ENCODE measurements at places on chromosomes 5 and 9.
A peak's percentile ranks its signal among the peaks of the same experiment; 100 is the strongest.

DNA sequence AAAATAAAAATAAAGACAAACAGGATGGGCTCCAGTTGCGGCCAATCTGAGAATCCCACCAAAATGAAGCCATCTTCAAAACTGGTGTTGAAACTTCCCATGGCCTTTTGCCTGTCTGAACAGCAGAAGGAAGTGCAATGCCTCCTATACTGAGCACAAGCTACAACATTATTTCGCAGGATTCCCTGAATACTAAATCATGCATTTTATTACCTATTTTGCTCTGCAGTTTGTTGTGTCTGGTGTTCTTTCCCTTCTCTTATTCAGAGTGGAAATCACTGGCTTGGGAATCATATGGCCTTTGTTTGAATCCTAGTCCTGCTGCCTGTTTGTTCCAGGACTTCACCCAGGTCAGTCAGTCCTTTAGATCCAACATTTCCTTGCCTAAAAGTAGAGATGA is at the start of gene OR2Y1:
OR2Y1 (minus strand) TSS at position 101 of the 400 bp plus-strand sequence; CDS start at position 101, 0 bp downstream.
- H3K27ac ChIP-seq: no peak within 1 kb of the TSS
- no peak for DNase-seq
- H3K4me3 ChIP-seq: no peak within 1 kb of the TSS

DNA sequence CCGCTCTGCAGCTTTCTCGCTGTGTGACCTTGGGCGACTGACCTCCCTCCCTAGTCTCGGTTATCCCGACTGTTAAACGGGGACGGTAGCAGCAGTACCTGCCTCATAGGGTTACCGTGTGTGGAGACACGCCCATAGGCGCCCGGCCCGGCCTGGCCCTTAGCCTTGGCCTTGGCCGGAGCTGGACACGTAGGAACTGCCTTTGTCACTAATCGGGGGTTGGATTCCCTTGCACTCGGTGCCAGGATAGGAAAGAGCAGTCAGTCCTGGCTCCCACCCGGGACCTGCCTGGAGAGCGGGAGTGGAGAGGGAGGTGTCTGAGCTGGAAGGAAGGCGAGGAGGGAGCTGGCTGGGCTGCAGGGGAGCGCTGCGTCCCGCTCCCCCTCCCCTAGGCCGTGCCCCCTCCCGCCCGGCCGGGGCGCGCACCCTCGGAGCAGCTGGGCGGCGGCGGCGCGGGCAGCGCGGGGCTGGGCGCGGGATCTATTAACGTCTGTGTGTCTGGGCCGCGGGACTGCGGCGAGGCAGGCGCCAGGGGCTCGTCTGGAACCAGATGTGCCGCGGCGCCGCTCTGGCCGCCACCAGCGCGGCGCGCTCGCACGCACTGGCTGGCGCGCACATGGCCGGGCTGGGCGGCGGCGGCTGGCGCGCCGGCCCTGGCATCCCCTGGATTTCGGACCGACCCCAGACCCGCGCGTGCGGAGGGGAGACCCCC is 31.7 kb downstream of the PRRX2 start:
- H3K4me3 ChIP-seq: peak overlapping the region; percentile 43
- peaks cover 20% of the 10 kb centered on the region for H3K27me3 ChIP-seq
- no peaks in the 10 kb centered on the region for H3K36me3 ChIP-seq
- peak overlapping the region; percentile 43 for H3K27ac ChIP-seq
- H3K4me1 ChIP-seq: no peaks in the 10 kb centered on the region
- peak; percentile 41 for DNase-seq

DNA sequence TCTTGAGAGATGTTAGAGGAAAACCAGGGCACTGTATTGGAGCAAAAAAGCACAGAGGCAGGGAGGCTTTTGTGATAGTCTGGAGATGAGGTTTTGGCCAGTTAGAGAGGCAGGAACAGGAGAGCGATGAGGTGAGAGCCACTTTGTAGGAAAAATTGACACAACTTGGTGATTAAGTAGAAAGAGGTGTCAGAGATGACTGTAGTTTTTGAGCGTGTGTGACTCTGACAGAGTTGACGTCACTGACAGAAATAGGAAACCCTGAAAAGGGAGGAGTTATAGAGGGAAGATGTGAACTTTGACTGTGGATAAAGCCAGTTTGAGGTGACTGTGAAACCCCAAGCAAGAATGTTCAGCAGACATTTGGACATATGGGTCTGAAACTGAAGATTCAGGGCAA is 15.7 kb downstream of the NFX1 start:
- H3K4me1 ChIP-seq: peaks cover 5% of the 10 kb centered on the region
- H3K27ac ChIP-seq: peak overlapping the region; percentile 31
- H3K36me3 ChIP-seq: no peaks in the 10 kb centered on the region
- no peak overlapping the region for H3K4me3 ChIP-seq
- no peak for DNase-seq

DNA sequence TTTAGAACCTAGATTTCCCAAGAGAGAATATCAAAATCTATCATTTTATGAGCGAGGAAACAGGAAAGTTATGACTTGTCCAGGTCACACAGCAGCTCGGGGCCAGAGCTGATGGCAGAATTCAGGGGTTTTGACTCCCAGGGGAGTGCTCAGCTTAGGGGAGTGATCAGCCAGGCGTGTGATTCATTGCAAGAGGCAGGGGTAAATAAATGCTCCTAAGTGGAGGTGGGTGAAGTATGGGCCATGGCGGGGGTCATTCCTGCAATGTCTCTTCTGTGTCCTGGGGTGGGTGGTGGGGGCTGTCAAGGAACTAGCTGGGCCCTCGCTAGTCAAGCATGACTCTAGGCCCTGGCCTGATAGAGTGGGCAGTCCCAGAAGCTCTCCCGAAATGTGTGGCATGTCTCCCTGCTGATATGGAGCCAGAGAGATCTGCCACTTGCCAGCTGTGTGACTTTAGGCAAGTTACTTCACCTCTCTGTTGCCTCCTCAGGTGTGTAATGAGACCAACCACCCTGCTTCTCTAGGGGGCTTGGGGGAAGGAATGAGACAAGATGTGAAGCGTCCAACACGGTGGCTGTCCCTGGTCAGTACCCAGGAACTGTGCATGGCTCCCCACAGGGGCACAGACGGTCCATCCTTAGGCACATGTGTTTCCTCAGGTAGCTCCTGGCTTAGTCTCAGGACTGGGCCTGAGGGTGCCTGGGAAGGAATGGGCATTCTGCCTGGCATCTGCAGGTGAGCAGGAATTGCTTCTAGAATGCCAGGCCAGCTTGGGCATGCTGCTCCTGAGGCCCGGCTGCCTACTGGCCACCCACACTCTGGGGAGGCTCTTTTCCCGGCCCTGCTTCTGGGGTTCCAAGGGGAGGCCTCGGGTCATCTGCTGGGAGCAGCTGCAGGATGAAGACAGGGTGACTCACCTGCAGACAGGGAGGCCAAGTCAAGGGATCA is 36.5 kb upstream of the SH3PXD2B start:
- H3K36me3 ChIP-seq: no peaks in the 10 kb centered on the region
- no peak for DNase-seq
- H3K4me1 ChIP-seq: no peaks in the 10 kb centered on the region
- no peaks in the 10 kb centered on the region for H3K27me3 ChIP-seq
- no peak overlapping the region for H3K4me3 ChIP-seq

- H3K27me3 ChIP-seq: no peaks in the 10 kb centered on the region
- no peaks in the 10 kb centered on the region for H3K36me3 ChIP-seq
- H3K4me3 ChIP-seq: no peak overlapping the region
- DNase-seq: no peak
- no peak overlapping the region for H3K27ac ChIP-seq
Observed at GRCh38 chr5:15757103-15757502, 257.1 kb downstream of the FBXL7 start.

- H3K27me3 ChIP-seq: no peaks in the 10 kb centered on the region
- peaks cover 30% of the 10 kb centered on the region for H3K4me1 ChIP-seq
- no peaks in the 10 kb centered on the region for H3K36me3 ChIP-seq
- H3K27ac ChIP-seq: peak overlapping the region; percentile 83
- no peak for DNase-seq
Observed at GRCh38 chr5:122775550-122776542, 966 bp downstream of the SNX2 start.

GRCh38 chr9:35696520-35697215 is 6.9 kb upstream of the TPM2 start:
- H3K4me3 ChIP-seq: no peak overlapping the region
- peak overlapping the region; percentile 50 for H3K27ac ChIP-seq
- DNase-seq: no peak
- peaks cover 8% of the 10 kb centered on the region for H3K4me1 ChIP-seq
- peaks cover 6% of the 10 kb centered on the region for H3K36me3 ChIP-seq
- H3K27me3 ChIP-seq: no peaks in the 10 kb centered on the region

DNA sequence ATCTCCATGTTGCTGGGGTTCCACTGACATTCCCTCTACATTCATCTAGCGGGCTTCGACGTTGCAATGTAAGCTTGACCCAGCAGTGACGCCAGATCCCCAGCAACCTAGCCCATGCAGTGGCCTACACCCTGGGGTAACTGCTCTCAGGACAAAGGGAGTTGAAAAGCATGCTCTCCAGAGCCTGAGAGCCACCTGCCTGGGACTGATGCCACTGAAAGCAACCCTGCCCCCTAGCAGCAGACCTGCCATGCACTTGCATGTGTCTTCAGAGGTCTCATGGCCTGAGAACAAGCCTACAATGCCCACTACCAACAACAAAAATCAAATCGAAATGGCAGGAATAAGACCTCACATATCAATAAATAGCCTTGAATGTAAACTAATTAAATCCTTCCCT is 330.3 kb downstream of the TRIM36 start:
- DNase-seq: no peak
- no peak overlapping the region for H3K4me3 ChIP-seq
- no peaks in the 10 kb centered on the region for H3K27me3 ChIP-seq
- no peaks in the 10 kb centered on the region for H3K36me3 ChIP-seq

- peaks cover 6% of the 10 kb centered on the region for H3K27me3 ChIP-seq
- peak; percentile 34 for DNase-seq
- H3K4me3 ChIP-seq: no peak overlapping the region
- H3K4me1 ChIP-seq: no peaks in the 10 kb centered on the region
Observed at GRCh38 chr9:63817622-63818518, 1467.1 kb downstream of the FOXD4L5 start.

DNA sequence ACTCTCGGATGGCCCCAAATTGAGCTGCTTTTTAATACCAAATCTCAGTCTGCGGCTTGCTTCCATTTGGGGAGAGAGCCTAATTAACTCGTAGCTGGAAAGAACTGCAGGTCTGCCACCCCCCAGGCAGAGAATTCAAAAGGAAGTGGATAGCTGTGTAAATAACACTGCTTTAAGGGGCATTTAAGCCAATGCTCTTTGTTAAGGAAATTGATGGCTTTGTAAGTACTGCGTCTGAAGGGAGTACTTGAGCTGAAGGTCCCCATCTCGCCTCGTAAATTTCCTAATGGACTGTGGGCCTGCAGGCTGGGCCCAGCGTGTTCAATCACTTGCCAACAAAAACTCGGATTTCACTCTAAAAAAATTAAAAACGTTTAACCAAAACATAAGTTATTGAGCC is 132.7 kb downstream of the PAPPA start:
- no peak for DNase-seq
- H3K4me1 ChIP-seq: no peaks in the 10 kb centered on the region
- no peak overlapping the region for H3K27ac ChIP-seq

GRCh38 chr5:55680353-55680752 is 31.8 kb downstream of the SLC38A9 start:
- no peaks in the 10 kb centered on the region for H3K36me3 ChIP-seq
- no peaks in the 10 kb centered on the region for H3K27me3 ChIP-seq
- no peak for DNase-seq
- H3K27ac ChIP-seq: peak overlapping the region; percentile 35
- no peak overlapping the region for H3K4me3 ChIP-seq

DNA sequence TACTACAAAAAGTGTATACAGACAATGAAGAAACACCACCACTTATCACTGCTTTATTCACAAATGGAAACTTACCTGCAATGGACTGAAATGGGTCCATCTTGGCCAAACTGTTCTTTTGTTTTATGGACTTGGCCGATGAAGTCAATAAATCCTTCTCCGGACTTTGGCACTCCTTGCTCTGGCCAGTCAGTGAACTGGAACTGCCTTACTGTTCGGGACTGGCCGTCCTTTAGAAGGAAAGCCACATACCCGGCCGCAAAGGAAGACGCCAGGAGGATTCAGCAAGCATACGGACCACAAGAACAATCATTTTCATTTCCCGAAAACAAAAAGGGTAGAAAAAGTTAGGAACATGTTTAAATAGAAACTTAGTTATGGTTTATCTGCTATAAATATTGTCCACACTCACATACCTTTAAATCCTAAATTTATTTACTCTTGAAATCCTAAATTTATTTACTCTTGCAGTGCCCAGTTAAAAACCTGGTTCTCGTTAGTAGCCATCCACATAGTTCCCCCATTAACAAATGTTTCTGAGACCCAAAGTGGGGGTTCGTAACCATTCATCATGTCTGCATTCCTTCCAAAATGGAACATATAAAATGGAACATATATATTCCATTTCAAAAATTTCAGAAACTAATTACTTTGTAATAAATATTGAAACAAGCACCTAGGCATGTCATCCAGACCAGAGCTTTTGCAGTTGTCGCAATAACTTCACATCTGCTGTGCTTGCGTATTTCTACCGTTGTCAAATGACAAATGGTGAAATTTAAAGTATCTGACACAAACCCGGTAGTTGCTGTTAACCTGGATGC is 532.1 kb upstream of the DMAC1 start:
- no peak for DNase-seq
- no peaks in the 10 kb centered on the region for H3K27me3 ChIP-seq
- no peaks in the 10 kb centered on the region for H3K4me1 ChIP-seq
- no peak overlapping the region for H3K4me3 ChIP-seq
- no peaks in the 10 kb centered on the region for H3K36me3 ChIP-seq
- H3K27ac ChIP-seq: no peak overlapping the region

DNA sequence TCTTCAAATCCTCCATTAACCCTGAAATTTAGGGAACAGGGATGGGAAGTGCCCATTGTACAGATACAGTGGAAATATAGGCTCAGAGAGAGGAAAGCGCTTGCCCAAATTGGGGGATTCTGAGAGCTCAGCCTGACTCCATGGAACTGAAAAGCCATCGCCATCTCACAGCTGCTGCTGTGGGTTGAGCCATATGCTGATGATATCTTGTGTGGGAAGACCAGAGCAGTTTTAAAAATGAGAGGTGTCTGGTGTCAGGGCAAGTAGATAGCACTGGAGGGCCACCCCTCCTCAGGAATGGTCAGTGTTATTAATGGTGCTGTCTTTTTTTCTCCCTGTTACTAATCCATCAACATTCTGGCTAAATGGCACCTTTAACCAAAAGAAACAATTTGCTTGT is 50.9 kb upstream of the C5orf58 start:
- DNase-seq: no peak
- H3K4me3 ChIP-seq: no peak overlapping the region
- no peaks in the 10 kb centered on the region for H3K27me3 ChIP-seq
- no peaks in the 10 kb centered on the region for H3K4me1 ChIP-seq

DNA sequence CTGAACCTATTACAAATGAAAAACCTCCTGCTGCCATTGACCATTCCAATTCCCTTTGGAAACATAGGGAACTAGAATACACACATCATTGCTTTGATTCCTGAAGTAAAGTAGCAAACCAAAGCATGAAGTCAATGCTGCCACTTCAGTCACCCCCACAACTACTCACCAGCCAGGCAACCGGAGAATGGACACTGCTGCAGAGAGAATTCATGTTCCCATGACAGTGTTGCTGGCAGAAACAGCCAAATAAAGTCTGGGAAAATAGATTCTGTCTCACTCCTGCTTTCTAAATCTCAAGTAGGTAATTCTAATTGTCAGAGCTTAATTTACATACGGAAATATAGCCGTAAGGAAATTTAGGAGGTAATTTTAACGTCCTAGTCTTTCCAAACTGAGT is 162.9 kb upstream of the PLPPR1 start:
- no peaks in the 10 kb centered on the region for H3K4me1 ChIP-seq
- no peaks in the 10 kb centered on the region for H3K27me3 ChIP-seq
- no peak overlapping the region for H3K27ac ChIP-seq
- no peaks in the 10 kb centered on the region for H3K36me3 ChIP-seq
- H3K4me3 ChIP-seq: no peak overlapping the region

Measured in gastrocnemius medialis (tissue), 4 donors.